ENCODE measurements at places on chromosomes 6 and 20.

- DNase-seq = no peak
Measured at GRCh38 chr6:143337201-143337949, 113.1 kb downstream of the ADAT2 start.

DNA sequence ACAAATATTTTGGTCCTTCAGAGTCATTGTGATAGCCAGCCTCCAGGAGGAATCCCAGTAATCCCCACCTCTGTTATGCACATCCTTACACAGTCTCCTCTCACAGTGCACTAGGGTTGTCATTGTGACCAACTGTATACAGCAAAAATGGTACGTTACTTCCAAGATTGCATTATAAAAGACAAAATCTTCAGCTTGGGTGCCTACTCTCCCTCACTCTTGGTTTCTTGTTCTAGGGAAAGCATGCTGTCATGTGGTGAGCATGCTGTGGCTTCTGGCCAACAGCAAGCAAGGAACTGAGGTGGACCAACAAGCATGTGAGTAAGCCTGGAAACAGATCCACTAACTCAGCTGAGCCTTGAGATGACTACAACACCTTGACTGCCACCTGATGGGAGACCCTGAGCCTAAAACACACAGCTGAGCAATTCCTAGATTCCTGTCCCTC is 130.1 kb upstream of the DST start:
- no peak for DNase-seq

DNA sequence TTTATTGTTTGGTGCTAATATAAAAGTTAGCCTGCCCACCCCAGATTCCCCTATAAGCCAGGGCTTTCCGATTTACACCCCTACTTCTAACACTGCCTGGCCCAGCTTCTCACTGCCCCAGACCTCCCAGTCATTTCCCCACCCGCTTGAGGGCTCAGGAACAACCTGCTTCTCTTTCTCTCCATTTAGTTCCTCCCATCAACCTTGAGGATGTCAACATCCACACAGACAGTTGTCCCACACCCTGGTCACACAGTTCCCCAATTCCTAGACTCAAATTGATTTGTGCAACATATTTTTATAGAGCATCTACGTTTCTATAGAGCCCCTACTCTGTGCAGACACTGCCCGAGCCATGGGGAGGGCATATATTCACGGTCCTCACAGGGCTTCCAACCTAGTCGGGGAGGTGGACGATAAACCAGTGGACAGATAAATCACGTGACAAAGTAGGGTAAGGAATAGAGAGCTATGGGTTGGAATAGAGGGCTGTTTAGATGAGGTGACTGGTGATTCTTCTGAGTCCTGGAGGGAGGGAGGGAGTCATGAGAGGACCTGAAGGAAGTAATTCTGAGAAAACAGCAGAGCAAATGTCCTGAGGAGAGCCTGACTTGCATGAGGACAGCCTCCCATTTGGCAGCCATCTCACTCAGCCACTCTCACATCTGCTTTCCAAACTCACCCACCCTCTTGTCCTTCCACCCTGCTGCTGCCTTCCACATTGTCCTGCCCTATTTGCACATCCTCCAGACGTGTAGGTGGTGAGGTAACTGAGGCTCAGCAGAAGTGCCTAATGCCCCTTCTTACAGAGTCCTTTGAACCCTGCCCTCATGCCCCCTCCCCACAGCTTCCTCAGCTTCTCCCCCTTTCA is 6.3 kb downstream of the GABRR2 start:
- DNase-seq = no peak

DNA sequence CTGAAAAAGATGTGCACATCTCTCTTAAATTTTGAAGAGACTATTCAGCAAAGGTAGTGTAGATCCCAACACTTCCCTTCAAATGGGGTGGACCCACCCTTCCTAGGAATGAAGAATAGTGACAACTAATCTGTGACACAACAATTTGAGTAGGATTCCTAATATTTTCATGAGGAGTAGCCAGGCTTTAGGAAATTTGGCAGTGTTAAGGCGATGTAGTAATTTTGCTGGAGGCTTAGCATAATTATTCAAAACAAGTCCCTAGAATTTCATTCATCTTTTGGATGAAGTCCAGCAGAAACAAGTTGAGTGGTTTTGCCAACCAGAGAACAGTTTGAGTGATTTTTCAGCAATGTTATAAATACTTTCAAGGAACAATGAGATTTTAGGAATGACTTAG is 52.4 kb downstream of the ELOVL4 start:
- DNase-seq = no peak

- DNase-seq = no peak
Measured at GRCh38 chr20:56857950-56858349, 228.8 kb downstream of the TFAP2C start.

DNA sequence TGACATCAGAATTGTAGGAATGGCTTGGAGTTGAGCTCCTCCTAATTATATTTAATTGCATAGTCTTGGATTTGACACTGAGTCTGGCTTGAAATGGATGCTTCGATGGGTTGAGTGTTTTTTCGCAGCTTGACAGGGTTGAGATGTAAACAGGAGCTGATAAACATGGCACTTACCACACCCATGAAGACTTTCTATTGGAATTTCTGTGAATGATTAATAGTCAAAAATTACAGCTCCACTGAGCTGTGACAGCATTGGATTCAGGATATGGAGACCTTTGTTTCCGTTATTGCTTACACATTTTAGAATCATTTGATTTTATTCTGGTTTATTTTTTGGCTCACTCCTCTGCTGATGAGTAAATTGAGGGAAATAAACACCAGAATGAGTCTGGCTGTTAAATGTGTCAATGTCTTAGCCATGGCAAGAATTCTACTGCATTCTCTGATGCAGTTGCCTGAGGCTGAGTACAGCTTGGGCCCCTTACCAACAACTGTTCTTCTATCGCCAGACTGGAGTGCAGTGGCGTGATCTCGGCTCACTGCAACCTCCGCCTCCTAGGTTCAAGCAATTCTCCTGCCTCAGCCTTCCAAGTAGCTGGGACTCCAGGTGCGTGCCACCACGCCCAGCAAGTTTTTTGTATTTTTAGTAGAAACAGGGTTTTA is 128.1 kb upstream of the DOK5 start:
- no peak for DNase-seq

DNA sequence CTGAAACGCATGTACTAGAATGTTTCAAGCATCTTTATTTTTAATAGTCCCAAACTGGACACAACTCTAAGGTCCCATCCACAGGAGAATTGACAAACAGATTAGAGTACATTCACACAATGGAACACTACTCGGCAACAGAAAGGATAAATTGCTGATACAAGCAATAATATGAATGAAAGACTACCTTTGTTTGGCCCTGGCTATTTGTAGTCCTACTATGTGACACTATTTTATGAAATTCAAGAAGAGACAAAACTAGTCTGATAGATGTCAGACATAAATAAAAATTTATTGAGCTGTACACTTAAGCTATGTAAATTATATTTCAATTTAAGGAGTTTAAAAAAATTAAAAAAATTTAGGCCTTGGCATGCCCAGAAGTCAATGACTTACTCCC is 28.0 kb upstream of the RNF24 start:
- DNase-seq = no peak

GRCh38 chr20:34527016-34527415 is 10.8 kb downstream of the DYNLRB1 start:
- DNase-seq = no peak

DNA sequence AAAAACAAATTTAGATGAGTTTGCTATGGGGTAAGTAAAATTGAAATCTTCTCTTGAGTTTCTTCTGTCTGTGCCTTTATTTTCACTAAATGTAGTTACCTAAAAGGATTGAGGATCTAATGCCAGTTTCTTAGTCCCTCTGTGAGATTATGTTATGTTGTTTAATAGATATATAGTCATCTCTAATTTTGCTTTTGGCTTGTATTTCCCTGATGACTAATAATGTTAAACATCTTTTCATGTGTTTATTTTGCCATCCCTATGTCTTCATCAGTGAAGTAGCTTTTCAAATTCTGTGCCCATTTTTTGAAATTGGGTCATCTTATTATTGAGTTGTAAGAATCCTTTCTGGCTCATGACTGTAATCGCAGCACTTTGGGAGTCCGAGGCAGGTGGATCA is 13.7 kb downstream of the QRSL1 start:
- DNase-seq = no peak

DNA sequence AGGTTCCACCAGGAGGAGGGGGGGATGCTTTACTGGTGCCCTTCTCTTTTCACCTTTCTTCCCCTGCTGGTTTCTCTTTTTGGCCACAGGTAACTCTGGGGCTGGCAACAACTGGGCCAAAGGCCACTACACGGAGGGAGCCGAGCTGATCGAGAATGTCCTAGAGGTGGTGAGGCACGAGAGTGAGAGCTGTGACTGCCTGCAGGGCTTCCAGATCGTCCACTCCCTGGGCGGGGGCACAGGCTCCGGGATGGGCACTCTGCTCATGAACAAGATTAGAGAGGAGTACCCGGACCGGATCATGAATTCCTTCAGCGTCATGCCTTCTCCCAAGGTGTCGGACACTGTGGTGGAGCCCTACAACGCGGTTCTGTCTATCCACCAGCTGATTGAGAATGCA is 4.4 kb downstream of the TUBB1 start:
- DNase-seq = no peak

DNA sequence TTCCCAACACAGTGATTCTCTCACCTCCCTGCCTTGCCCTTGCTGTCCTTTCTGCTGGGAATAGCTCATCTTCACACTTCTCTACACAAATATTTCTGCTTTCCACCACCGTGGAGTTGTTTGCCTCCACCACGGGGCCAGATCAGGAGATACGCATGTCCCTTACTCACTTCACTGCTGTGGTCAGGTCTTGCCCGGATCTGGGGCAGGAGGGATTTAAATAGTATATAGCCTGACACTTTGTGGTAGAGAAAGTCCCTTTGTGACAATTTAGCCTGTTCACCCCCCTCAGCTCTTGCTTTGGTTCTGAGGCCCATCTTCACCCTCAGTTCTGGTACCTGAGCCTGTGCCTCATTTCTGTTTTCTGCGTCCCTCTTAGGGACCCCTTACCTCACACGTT is 92.6 kb upstream of the PREP start:
- DNase-seq = no peak

- DNase-seq = no peak
Measured at GRCh38 chr20:57061051-57061900, 205.2 kb downstream of the BMP7 start.

DNA sequence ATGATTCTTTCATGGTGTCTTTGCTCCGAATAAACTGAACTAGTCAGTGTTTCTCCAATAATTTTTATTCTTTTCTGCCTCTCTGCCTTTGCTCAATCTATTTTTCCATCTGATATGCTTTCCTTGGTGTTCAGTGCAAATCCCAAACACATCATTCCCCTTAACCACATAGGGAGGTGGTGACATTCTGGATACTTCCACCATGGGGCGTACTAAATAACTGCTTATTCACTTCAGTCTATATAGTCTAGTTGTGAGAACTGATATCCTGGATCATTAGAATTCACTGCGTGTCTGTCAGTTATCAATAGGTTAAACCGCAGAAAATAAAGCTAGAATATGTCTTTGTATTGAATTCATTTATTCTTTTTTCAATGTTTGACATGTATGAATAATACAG is 83.1 kb downstream of the KCNQ5 start:
- no peak for DNase-seq

GRCh38 chr20:19473922-19474286 is 261.5 kb downstream of the SLC24A3 start:
- DNase-seq = no peak

GRCh38 chr20:31523361-31524283 is 9.4 kb downstream of the HM13 start:
- DNase-seq = no peak

DNA sequence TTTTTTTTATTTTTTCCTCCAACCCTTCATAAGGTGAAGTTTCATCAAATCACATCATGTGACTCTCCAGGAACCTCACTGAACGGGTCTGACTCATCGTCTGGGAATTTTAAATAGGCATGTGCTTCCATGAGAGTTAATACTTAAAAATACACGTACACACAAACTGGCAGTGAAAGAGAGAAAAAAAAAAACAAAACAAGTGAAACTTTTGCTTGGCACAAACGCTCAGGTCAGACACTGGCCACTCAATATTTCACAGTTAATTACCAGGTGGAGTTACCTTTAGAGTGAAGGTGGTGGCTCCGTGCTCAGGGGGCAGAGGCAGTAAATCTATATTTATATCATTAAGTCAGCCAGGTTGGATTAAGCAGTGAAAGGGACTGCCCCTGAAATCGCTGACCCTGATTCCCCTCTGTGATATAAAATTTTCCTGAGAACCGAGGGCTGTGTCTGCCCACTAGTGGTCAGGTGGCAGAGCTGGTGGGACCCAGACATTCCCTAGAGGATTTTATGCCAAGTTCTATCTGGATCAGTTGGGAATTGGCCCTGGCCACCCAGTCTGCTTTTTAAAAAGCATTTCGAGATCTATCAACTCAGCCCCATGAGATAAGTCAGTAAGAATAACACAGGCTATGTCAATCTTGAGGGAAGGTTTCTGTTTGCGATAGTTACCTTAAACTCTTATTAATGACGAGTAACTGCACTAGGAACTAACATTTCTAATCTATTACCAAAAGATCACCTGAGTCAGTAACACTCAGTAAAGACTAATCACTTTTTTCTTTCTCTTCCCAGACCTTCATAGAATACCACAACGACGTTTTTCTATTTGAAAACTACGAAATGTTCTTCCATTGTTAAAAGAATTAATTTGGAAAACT is 259.1 kb downstream of the HDGFL1 start:
- DNase-seq = peak; percentile 85

DNA sequence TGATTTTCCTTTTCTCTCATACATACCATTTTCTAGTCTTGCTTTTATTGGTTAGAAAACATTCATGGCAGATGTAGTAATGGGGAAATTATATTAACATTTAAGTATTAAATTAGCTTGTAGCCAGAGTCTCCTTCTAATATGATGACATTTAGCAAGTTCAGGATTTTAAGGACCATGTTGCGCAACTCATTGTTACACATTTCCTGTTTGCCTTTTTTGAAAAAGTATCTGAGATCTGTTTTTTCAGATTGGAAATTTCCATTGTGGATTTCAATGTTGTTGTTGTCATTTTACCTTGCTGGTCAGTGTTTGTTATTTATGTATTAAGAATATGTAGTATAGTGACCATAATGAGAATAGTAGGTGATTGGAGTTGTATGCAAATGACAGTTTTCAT is 38.7 kb downstream of the CDKAL1 start:
- no peak for DNase-seq

GRCh38 chr6:345747-346385 is 45.7 kb upstream of the IRF4 start:
- DNase-seq = no peak

- peak; percentile 42 for DNase-seq
Measured at GRCh38 chr6:152552616-152553209, 84.4 kb downstream of the SYNE1 start.

DNA sequence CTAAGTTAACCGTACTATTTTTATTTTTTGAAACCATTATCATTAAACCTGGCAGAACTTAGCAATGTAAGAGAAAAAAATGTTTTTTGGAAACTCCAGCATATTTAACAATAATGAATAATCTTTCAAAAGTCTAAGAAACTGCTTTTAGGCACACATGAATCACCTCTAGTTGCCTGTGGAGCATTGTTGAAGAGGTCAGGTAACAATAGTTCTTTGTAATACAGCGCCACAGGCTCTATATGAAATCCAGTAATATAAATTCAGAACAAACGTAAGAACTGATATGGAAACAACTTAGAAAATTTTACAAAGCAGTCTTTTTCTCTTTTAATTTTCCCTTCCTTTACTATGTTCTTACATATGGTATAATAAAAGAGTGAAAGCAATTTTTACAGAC is 10.3 kb downstream of the LYRM4 start:
- DNase-seq = no peak

- DNase-seq = no peak
Measured at GRCh38 chr20:41330941-41331340, 9.7 kb upstream of the LPIN3 start.
